Hematopoietic multipotent progenitor cell treated with erythropoietin and hydrocortisone succinate and interleukin-3 and kit ligand, for 17 days (in vitro differentiated cells): ENCODE measurements at places on chromosomes 16 and 17.

- DNase-seq = no peak
Measured at GRCh38 chr16:6616746-6617145, 715.9 kb upstream of the RBFOX1 start.

DNA sequence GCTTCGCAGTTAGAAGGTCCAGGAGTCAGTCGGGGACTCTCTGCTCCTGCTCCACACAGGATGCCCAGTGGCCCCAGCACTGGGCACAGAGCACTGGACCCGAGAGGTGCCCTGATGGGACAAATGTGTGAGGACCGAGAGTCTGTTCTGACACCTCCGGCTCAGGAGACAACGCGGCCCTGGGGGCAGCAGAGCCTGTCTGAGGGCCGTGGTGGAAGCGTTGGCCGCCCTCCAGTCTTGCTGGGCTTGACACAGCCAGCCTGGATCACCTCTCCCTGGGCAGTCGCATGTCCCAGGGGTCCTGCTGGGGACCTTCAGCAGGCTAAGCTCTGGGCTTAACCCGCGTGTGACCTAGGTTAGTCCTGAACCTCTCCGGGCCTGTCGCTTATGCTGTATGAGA is 23.1 kb downstream of the LGALS9 start:
- DNase-seq = no peak

GRCh38 chr17:56997313-56997712 is 19.4 kb downstream of the SCPEP1 start:
- no peak for DNase-seq

DNA sequence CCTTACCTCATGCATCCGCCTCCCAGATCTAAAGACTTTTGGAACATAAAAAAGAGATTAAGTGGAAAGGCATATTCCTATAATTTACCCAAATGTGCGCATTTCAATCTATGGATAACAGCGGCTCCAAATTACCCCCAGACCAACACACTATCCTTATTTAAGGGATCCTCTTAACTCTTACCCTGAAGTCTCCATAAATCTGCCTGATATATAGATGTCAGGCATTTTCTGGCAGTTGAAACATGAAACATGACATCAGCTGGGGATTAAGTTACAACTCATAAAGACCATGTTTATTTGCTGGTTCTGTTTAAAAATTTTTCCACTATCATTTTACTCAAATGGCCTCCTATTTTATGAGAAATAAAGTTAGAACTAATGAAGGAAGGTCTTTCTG is 478.5 kb upstream of the SALL1 start:
- no peak for DNase-seq

DNA sequence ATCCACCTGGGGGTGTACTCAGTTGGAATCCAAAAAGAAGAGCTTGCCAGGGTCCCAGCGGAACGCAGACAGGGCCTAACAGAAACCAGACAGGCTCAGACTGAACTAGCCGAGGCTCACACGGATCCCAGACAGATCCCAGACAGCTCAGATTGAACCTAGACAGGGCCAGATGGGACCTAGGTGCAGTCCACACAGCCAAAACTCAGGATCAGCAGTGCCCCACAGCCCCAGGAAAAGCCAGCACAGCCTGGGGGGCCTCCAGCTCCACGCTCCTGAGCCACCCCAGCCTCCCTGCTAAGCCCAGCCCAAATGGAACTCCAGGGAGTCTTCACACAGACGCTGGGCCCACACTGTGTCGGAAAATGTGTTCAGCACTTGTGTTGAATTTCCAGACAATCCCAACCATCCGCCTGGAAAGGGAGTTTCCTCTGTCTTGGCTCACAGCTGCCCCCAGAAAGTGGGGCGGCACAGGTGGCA is 7.5 kb downstream of the STX1B start:
- no peak for DNase-seq

- DNase-seq = no peak
Measured at GRCh38 chr16:10497132-10498101, 83.0 kb downstream of the EMP2 start.
